Fibroblast of mammary gland (primary cell): ENCODE measurements at places on chromosomes 6 and 20.

DNA sequence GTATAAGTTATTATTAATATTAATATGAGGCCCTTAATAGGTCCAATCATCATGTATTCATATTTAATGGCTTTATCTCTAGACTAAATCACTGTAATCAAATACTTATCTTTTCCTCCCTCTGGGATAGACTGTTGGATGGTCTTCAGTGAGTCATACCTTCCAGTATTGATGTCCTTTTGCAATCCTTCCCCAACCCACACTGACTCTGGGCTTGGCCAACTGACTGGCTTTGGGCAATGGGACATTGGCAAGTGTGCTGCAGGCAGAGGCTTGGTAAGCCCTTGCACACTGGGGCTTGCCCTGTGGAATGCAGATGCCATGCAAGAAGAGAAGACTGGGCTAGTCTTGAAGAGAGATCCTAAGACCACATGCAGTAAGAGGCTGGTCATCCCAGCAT is 136.6 kb downstream of the CCDC170 start:
- DNase-seq, result peak; percentile 10

DNA sequence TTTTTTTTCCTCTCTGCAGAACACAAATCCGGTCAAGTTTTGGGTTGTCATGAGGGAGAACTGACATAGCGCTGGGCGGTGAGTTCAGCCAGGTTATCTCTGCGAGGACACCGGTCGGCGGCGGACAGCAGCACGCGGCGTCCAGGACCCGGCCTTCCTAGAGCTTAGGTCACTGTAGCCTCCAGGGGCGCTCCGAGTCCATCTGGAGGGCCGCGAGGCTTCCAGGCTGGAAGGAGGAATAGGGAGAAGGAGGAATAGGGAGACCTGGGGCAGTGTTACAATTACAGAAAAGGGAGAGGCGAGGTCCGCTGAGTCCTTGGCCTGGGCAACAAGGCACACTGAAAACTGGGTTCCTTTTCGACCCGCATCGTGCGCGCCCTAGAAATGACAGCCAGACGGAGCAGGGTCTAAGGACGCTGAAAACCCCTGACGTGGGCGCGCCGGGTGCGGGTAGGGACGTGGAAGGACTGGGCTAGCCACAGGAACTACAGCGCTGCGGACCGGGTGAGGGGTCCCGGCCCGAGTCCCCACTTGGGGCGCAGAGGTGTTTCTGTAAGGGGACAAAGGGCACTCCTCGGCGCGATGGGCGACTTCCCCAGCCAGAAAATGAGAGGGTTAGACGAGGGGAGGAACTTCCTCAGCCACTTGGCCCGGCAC is 536 bp upstream of the FNDC1 start:
- DNase-seq, result peak; percentile 47

DNA sequence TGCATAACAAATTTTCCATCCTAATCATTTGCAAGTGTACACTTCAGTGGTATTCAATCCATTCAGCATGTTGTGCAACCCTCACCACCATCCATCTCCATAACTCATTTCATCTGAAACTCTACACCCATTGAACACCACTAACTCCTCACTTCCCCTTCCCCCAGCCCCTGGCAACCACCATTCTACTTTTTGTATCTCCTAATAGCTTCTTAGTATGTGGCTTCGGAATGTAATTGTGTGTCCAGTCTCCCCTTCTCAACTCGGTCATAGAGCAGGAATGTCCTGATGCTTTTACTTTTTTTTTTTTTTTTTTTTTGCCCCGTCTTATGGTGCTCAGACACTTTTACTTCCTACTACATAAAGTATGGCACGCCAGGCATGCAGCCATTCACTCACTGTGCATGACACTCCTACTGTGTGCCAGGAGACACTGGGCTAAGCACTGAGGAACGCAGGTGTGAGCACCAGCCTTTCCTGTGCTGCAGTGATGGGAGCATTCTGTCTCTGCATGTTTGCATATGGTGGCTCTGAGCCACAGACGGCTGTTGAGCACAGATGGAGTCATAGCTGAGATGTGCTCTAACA is 15.3 kb downstream of the HCK start:
- DNase-seq, result peak; percentile 71

DNA sequence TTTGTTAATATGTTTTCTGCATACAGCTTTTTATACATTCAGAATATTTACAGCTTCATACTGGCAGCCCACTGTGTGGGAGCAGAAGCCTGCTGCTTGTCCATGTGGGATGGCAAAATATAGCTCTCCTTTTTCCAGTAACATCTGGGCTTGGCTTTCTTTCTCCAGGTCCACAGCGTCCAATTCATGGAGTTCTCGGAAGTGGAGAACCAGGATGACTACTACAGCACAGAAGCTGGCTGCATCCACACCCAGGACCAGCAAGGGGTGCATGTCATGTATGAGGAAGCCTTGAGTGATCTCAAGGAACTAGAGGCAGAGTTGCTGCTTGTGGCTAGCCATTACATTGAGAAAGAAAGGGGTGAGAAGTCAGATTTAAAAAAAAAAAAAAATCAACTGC is 143.1 kb downstream of the CD164 start:
- peak; percentile 67 for DNase-seq

DNA sequence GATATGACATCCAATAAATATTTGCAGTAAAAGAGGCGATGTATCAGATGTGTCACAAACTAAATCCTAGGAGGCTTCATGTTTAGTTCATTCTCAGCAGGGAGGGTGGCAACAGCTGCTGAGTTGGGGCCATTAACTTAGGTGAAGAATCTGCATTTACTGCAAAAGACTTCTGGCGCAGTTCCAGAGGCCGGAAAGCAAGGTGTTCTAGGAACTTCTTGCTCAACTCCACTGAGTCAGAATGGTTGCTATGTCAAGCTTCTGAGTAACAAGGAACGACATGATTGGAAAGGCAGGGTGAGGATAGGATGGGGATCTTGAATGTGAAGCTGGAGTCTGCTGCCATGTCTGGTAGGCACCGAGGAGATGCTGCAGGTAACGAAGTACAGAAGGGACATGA is 11.7 kb downstream of the ADNP start:
- DNase-seq, result peak; percentile 91

DNA sequence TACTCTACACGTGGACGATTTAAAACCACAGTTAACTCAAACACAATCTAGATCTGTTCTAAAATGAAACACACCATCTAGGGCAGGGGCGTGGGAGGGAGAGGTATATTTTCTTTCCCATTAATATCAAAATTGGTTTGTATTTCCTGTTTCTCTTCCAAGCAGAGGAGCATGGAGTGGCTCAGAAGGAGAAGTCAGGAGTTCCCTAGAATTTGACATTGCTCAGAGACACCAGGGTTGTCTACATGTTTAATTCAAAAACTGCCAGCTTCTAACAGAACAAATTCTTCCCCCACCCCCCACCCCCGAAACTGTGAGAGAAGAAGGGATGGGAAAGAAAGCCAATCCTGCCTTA is 2.3 kb downstream of the PREX1 start:
- no peak for DNase-seq

DNA sequence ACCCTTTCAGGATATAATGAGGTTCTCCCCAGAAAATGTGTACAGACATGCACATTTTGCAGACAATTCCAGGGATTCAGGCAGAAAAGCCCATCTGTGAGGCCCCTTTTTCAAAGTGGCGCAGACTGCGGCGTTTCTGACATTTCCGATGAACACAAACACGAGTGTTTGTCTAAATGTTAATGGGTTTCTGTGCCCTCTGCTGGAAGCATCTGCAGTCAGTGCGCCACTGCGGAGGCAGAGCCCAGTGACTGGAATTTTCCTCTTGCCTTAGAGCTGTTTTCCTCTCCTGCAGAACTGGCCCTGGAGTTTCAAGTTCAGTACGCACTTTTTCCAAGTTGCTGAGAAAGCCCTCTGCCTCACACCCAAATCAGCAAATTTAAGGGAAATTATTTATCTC is 15.3 kb downstream of the ANKRD60 start:
- DNase-seq, result no peak

DNA sequence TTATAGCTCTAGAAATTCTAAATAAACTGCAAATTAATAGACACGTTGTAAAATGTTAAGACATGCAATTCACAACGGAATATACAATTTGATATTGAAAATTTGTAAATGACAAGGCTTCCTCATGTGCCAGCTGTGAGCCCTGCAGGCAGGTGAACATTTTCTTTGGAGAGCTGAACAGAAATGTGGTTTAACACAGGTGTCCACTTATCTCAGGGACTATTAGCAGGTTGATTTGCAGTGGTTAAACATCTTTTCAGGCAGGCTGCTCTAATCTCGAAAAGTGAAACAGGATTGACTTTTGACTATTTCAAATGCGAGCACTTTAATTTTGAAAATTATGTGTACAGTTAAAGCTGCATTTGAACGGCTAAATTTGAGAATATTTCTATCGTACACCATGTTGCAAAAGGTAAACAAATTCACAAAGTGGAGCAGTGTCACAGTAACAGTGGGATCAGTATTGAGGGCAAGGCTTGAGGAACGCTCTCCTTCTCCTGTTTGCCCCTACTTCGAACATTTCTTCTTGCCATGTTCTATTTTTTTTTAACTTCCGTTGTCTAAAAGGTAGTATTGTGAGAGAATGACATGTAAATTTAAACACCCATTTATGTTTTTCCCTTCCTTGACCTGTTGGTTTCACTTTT is 210.8 kb downstream of the CDKAL1 start:
- no peak for DNase-seq

DNA sequence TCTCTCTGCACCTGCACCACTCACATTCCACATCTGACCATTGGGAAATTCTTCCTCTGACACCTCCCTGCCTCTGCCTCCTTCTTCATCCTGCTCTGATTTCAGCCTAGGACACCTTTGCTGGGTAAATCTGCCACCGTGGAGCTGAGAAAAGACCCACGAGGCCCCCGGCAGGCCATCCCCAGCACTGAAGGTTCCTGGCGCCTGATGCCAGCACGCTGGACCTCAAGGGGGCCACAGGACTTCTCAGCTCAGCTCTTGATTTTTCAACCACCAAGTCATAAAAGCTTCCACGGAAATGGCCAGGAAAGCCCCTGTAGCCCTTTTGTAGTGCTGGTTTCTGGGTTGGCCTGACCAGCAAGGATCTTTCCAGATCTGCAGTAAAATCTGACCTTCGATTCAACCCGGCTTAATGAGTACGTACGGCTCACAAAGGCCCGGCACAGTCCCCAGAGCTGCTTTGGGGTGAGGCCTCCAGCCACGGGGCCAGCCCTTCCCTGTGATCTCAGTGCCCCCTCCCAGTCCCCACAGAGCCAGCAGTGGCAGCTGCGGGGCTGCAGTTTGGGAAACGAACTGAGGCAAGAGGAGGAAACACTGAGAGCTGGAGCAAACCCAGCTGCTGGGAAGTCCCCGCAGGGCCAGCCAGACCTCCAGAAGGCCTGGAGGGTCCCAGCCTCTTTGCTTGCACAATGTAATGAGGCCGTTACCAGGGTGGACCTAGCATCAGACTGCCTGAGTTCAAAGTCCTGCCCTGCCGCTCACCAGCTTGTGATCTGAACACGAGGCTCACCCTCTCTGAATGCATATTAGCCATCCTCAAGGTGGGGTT is 157.5 kb downstream of the BMP7 start:
- no peak for DNase-seq

DNA sequence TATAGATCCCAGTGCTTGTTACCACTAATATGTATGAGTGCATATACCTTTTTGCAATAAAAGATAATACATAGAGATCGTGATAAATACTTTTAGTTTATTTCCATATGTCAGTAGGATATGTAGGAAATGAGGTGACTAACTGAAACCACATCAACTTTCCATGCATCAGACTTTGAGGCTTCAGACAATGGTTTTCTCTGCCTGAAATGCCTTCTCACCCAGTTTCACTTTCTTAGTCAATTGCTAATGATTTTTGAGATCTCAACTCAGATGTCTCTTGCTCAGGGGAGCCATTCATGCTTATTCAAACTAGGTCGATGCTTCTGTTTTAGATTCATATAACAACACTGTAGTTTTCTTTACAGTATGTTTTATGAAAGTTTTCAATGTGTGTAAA is 626.6 kb upstream of the ADGRB3 start:
- DNase-seq, result peak; percentile 15

- DNase-seq, result peak; percentile 52
These were observed 177.2 kb upstream of the RNF24 start for GRCh38 chr20:4192378-4193068.
